ENCODE measurements at places on chromosomes 2 and 18. TPM values are rescaled to one million over a fixed set of nuclear protein-coding genes. Genes with fewer than 3 reads are reported as not detected.

CHRND gene
- total RNA-seq, result not detected

RGPD5 gene
- total RNA-seq, result 111 TPM

ASPRV1 gene
- 5.2 TPM for total RNA-seq

C2orf78 gene
- not detected for total RNA-seq

DOK6 gene
- total RNA-seq, result 9.5 TPM

CENPA gene
- not detected for total RNA-seq

GALR1 gene
- total RNA-seq, result 0.21 TPM

TMEM200C gene
- not detected for total RNA-seq

RETSAT gene
- 34.1 TPM for total RNA-seq

RAX gene
- not detected for total RNA-seq

VWA3B gene
- not detected for total RNA-seq

RESP18 gene
- total RNA-seq, result not detected

VWC2L gene
- not detected for total RNA-seq

PRPF40A gene
- total RNA-seq, result 90.4 TPM

DNA sequence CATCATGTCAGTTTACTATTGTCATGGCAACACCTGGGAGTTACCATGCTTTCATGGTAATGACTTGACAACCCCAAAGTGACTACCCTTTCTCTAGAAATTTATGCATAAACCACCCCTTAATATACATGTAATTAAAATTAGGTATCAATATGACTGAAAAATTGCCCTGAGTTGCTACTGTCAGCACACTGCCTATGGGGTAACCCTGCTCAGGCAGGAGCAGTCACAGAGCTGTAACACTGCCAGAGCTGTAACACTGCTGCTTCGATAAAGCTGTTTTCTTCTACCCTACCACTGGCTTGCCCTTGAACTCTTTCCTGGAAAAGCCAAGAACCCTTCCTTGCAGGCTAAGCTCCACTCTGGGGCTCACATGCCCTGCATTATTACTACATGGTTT is 95.5 kb upstream of the SYT4 start:
- no peaks in the 10 kb centered on the region for H3K36me3 ChIP-seq
- no peaks in the 10 kb centered on the region for H3K27me3 ChIP-seq
- H3K4me1 ChIP-seq, result no peaks in the 10 kb centered on the region
- DNase-seq, result no peak
- no peak overlapping the region for H3K27ac ChIP-seq

- no peak overlapping the region for H3K27ac ChIP-seq
- H3K4me1 ChIP-seq, result no peaks in the 10 kb centered on the region
Observed at GRCh38 chr2:43568228-43568627, 27.6 kb downstream of the THADA start.

- no peaks in the 10 kb centered on the region for H3K27me3 ChIP-seq
- DNase-seq, result no peak
- H3K27ac ChIP-seq, result no peak overlapping the region
- no peak overlapping the region for H3K4me3 ChIP-seq
- H3K36me3 ChIP-seq, result no peaks in the 10 kb centered on the region
- no peaks in the 10 kb centered on the region for H3K4me1 ChIP-seq
Observed at GRCh38 chr2:36820942-36821605, 124.6 kb downstream of the VIT start.

GRCh38 chr2:229445019-229445418 is 173.9 kb upstream of the PID1 start:
- no peaks in the 10 kb centered on the region for H3K36me3 ChIP-seq
- no peak overlapping the region for H3K4me3 ChIP-seq
- peak overlapping the region; percentile 95 for H3K27ac ChIP-seq
- DNase-seq, result peak; percentile 88

DNA sequence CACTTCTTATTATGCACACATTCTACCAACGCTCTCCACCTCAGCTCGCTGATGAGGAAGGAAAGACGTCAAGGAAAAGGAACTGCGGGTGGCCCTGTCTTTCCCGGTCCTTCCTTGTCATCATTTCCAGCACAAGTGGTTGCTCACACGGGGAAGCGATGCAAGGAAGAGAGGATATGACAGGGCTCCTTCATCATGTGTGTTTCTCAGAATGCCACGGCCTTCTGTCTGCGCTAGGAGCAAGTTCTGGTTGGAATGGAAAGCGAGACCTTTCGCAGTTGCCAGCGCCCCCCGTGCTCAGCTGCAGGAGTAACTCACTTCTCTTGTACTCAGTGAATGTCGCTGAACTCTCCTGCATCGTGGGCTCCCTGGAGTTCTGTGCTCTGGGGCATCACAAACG is 191.8 kb upstream of the GLI2 start:
- no peak overlapping the region for H3K4me3 ChIP-seq
- H3K27ac ChIP-seq, result no peak overlapping the region

GRCh38 chr2:20766798-20767644 is 55.9 kb downstream of the LDAH start:
- H3K4me1 ChIP-seq, result no peaks in the 10 kb centered on the region
- H3K27ac ChIP-seq, result no peak overlapping the region
- no peaks in the 10 kb centered on the region for H3K36me3 ChIP-seq
- H3K27me3 ChIP-seq, result no peaks in the 10 kb centered on the region

DNA sequence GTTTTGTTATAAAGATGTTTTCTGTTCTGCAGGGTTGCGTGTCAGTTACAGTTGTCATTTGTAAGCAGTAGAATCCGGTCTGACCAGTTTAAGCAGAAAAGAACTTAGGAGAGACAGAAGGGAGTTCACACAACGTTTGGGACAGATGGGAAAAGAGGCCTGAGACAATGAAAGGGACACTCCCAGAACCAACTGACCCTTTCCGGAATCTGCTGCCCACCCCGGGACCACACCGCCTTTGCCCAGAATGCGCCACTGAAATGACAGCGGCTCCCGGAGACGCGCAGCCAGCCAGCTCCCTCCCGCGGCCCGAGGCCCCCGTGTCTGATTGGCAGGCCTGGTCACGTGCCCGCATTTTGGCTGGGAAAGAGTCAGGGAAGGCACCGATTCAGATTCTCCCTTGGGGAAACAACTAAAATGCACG is 244.6 kb downstream of the BCL2 start:
- peak overlapping the region; percentile 55 for H3K27ac ChIP-seq
- no peaks in the 10 kb centered on the region for H3K27me3 ChIP-seq
- no peaks in the 10 kb centered on the region for H3K4me1 ChIP-seq
- H3K36me3 ChIP-seq, result no peaks in the 10 kb centered on the region
- DNase-seq, result peak; percentile 51

DNA sequence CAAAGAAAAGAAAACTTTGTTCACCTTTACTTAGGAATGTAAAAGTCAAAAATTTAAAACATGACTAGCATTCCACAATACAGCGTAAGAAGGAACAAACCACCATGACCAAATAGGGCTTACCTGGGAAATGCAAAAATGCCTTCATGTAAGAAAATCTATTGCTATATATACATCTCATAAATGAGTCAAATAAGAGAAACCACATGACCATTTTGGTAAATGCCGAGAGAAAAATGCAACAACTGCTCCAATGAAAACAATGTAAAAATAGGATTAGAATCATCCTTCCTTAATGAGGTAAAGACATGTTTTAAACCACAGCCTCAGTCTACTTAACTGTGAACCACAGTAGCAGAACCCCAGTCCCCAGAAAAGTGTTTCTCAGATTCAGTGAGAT is 49.4 kb downstream of the TGOLN2 start:
- H3K36me3 ChIP-seq, result no peaks in the 10 kb centered on the region
- DNase-seq, result no peak
- H3K27ac ChIP-seq, result peak overlapping the region; percentile 73
- H3K4me1 ChIP-seq, result peaks cover 25% of the 10 kb centered on the region
- no peaks in the 10 kb centered on the region for H3K27me3 ChIP-seq
- no peak overlapping the region for H3K4me3 ChIP-seq

- H3K4me1 ChIP-seq, result no peaks in the 10 kb centered on the region
- H3K4me3 ChIP-seq, result no peak overlapping the region
- no peak overlapping the region for H3K27ac ChIP-seq
- H3K27me3 ChIP-seq, result no peaks in the 10 kb centered on the region
- DNase-seq, result no peak
Observed at GRCh38 chr18:54612237-54612636, 21.2 kb downstream of the DYNAP start.

- no peak for DNase-seq
- H3K4me1 ChIP-seq, result no peaks in the 10 kb centered on the region
- no peak overlapping the region for H3K27ac ChIP-seq
- H3K27me3 ChIP-seq, result no peaks in the 10 kb centered on the region
- no peak overlapping the region for H3K4me3 ChIP-seq
- H3K36me3 ChIP-seq, result no peaks in the 10 kb centered on the region
Observed at GRCh38 chr18:78072375-78072774, 822.7 kb downstream of the GALR1 start.

GRCh38 chr2:238428866-238429265 is 2.1 kb downstream of the ASB1 start:
- H3K36me3 ChIP-seq, result no peaks in the 10 kb centered on the region
- H3K4me1 ChIP-seq, result peaks cover 4% of the 10 kb centered on the region
- H3K27ac ChIP-seq, result no peak overlapping the region
- no peak for DNase-seq
- no peaks in the 10 kb centered on the region for H3K27me3 ChIP-seq
- H3K4me3 ChIP-seq, result no peak overlapping the region

DNA sequence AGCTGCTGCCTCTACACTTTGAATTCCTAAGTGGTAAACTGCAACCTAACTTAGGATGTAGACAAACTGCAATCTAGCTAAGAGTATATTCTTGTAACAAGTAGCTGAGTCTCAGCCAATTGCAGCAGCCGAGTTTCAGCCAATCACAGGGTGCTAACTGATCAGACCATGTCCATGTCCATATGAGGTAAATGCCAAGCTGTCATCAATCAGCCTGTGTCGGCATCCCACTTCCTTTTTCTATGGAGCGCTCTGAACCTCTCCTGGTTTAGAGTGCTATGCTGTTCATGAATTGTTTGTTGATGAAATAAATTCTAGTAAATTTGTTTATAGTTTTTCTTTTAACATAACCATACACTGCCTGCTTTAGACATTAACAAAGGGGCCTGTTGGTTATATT is 408.8 kb downstream of the NBAS start:
- no peak overlapping the region for H3K4me3 ChIP-seq
- no peaks in the 10 kb centered on the region for H3K36me3 ChIP-seq
- no peak for DNase-seq
- no peak overlapping the region for H3K27ac ChIP-seq
- H3K4me1 ChIP-seq, result no peaks in the 10 kb centered on the region
- H3K27me3 ChIP-seq, result no peaks in the 10 kb centered on the region

- H3K27ac ChIP-seq, result no peak overlapping the region
- no peak for DNase-seq
- no peak overlapping the region for H3K4me3 ChIP-seq
- H3K27me3 ChIP-seq, result no peaks in the 10 kb centered on the region
- no peaks in the 10 kb centered on the region for H3K4me1 ChIP-seq
Observed at GRCh38 chr2:96142217-96143113, 2.8 kb downstream of the DUSP2 start.

GRCh38 chr18:59083136-59083818 is 56.4 kb upstream of the SEC11C start:
- no peaks in the 10 kb centered on the region for H3K4me1 ChIP-seq
- no peaks in the 10 kb centered on the region for H3K27me3 ChIP-seq
- H3K27ac ChIP-seq, result no peak overlapping the region
- no peak overlapping the region for H3K4me3 ChIP-seq

GRCh38 chr18:13455471-13455870 is 236.9 kb downstream of the LDLRAD4 start:
- no peak overlapping the region for H3K27ac ChIP-seq
- DNase-seq, result no peak
- no peaks in the 10 kb centered on the region for H3K36me3 ChIP-seq
- H3K27me3 ChIP-seq, result no peaks in the 10 kb centered on the region
- no peak overlapping the region for H3K4me3 ChIP-seq

DNA sequence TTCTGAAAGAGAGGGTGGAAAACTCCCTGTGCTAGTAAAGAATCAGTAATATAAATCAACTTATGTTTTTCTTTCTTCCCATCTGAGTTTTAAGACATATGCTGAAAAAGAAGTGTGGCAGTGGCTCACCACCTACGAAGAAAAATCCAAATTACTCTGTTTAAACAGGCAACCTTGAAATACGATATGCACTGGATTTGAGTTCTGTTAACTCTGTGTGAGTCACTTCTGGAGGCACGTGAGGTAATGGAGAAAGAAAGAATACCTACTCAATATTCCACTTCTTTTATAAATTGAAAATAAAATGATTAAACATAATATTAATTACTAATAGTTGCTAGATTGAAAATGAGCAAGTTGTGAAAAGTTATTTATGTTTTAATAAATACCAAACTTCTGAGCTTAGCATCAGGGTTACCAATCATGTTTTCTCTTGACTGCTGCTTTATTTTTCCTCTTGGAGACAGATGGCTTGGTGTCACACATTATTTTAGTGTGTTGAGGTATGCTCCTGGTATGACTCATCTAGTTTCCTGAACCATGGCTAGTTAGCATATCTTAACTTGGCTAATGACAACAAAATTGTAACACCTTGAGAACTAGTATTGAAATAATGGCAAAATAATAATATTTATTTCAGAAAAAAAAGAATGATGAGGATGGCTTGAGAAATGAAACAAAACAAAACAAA is 1705.5 kb upstream of the PIK3C3 start:
- no peak for DNase-seq
- H3K4me3 ChIP-seq, result no peak overlapping the region
- H3K36me3 ChIP-seq, result no peaks in the 10 kb centered on the region

DNA sequence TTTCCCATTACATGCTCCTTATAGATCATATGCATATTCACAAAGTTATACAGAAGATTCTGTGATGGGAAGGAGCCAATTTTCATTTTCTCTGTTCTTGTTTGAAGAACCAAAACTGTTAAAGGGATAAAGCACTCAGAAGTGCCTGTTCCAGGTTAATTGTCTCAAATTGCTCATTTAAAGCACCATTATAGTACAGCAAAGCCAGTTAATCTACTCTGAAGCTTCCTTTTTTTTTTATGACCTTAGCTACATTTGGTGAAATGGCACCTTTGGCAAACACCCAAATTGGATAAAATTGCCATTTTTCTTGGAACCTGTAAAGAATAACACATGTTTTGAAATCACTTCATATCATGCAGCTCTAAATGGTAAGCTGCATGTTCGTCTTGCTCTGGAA is 1092.3 kb downstream of the BCL11A start:
- H3K27ac ChIP-seq, result no peak overlapping the region
- H3K4me3 ChIP-seq, result no peak overlapping the region
- H3K27me3 ChIP-seq, result no peaks in the 10 kb centered on the region
- no peak for DNase-seq

GRCh38 chr2:6692056-6692455 is 173.7 kb downstream of the CMPK2 start:
- H3K27ac ChIP-seq, result no peak overlapping the region
- DNase-seq, result no peak
- H3K27me3 ChIP-seq, result no peaks in the 10 kb centered on the region
- no peaks in the 10 kb centered on the region for H3K36me3 ChIP-seq
- H3K4me3 ChIP-seq, result no peak overlapping the region

DNA sequence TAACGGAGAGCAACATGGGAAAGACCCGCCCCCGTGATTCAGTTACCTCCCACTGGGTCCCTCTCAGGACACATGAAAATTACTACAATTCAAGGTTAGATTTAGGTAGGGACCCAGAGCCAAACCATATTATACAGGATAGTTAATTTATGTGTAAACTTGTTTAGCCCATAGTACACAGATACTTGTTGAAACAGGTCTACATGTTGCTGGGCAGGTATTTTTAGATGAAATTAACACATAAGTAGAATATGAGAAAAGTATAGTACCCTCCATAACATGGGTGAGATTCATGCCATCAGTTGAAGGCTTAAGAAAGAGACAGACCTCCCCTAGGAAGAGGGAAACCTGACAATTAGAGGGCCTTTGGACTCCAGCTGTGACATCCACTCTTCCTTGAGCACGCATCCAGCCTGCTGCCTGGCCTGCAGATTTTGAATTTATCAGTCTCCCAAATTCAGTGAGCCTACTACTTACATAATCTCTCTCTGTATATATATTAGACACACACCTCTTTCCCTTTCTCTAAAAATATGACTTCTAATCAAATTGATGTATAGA is 463.5 kb upstream of the NETO1 start:
- H3K4me1 ChIP-seq, result no peaks in the 10 kb centered on the region
- no peak for DNase-seq
- no peaks in the 10 kb centered on the region for H3K27me3 ChIP-seq
- no peaks in the 10 kb centered on the region for H3K36me3 ChIP-seq
- H3K27ac ChIP-seq, result no peak overlapping the region
- no peak overlapping the region for H3K4me3 ChIP-seq
